ENCODE measurements at places on chromosomes 3 and 15.
A peak's percentile ranks its signal among the peaks of the same experiment; 100 is the strongest.

GRCh38 chr3:46453526-46454208, 11.0 kb downstream of the LTF start:
- DNase-seq, result no peak

- DNase-seq, result no peak
Measured at GRCh38 chr3:53123953-53124352, 6.3 kb downstream of the RFT1 start.

GRCh38 chr3:134832585-134832984, 37.5 kb downstream of the EPHB1 start:
- no peak for DNase-seq

GRCh38 chr3:24832891-24833290, 338.2 kb upstream of the THRB start:
- peak; percentile 15 for DNase-seq

- DNase-seq, result peak; percentile 30
Measured at GRCh38 chr3:3177861-3178497, 1.5 kb downstream of the CRBN start.

- no peak for DNase-seq
Measured at GRCh38 chr3:155697542-155697941, 47.3 kb downstream of the PLCH1 start.

DNA sequence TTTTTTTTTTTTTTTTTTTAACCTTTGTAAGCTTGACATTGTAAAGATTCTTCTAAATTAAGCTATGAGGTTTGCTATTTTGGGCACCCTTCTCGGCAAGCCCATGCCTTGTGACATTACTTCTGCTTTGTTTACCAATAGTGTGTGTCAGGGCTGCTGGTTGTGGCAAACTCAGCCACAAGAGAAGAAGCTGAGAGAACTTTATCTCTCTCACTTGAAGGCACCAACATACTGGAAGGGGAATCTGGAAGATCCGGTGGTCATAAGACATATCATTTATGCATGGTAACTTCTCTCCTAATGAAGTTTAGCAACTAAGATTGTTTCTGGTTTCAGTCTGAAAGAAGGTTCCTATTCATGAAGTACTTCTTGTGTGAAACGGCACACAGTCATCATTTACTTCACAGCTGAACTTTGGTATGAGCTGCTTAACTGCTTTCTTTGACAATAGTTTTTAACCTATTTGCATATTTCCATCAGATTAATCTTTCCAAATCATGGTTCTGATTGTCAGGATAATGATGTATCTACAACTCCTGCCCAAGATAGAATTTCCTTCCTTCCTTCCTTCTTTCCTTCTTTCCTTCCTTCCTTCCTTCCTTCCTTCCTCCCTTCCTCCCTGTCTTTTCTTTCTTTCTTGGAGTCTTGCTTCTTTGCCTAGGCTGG, 189.3 kb downstream of the NFKBIZ start:
- no peak for DNase-seq

- DNase-seq, result peak; percentile 31
Measured at GRCh38 chr3:140972833-140973232, 31.2 kb downstream of the SLC25A36 start.

- DNase-seq, result no peak
Measured at GRCh38 chr3:141864281-141864970, 12.0 kb upstream of the ATP1B3 start.
